CD4-positive, alpha-beta T cell treated with Interleukin-1 beta for 1 hour (primary cell): ENCODE measurements at places on chromosomes 12 and 14.

GRCh38 chr14:61491224-61491623, 169.8 kb downstream of the PRKCH start:
- DNase-seq, result no peak

DNA sequence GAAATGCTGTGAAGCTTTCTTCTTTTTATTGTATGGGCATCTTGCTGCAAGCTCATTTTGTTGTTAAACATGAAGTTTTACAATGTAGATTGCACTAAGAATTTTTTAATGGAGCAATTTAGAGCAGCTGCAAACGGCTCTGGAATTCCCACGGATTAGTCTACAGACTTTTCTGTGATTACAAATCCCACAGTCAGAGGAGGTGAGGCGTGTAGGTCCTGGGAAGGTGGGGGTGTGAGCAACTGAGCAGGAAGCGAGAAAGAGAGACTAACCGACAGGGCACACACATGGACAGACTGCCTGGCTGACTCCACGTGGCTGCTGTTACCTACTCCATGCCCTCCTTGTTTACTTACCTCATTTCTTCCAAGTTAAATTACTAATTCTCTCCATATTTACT, 348.5 kb downstream of the NPAS3 start:
- DNase-seq, result no peak

DNA sequence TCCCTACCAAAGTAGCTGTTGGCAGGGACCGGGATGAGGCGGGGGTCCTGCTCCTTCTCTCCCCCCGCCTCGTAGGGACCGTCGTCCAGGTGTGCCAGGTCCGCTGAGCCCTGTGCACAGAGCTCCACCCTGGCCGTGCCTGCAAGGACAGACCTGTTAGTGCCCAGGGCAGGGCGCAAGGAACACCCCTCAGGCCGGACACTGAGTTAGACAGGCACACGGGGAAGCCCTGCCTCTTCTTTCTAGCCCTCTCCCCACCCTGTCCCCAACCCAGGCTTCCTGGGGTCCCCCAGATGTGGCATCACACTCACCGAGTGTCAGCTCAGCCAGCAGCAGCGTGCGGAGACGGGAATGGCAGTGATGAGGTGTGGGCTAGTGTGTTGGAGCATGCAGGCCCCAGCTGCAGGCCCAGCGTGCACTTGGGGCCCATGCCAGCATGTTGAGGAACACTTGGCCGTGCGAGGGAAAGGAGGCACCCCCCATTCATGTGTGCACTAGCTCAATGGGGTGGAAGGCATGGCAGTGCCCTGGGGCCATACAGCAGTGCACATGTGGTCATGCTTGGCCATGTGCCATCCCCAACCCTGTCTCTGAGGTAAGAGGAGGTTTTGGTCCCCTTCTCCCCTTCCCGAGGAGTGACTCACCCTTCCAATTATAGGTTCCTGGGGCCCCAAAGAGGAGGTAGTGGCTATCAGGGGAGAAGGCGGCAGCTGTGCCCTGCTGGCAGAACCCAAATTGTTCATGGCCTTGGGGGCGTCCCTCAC, 7.3 kb downstream of the ITGA7 start:
- DNase-seq, result no peak

GRCh38 chr12:10409392-10409791, at the start of gene KLRC4:
KLRC4 (minus strand) TSS chr12:10409757; CDS start chr12:10409575, 182 bp downstream.
- peak; percentile 23 for DNase-seq

GRCh38 chr12:65922077-65922476, 97.8 kb downstream of the HMGA2 start:
- no peak for DNase-seq

DNA sequence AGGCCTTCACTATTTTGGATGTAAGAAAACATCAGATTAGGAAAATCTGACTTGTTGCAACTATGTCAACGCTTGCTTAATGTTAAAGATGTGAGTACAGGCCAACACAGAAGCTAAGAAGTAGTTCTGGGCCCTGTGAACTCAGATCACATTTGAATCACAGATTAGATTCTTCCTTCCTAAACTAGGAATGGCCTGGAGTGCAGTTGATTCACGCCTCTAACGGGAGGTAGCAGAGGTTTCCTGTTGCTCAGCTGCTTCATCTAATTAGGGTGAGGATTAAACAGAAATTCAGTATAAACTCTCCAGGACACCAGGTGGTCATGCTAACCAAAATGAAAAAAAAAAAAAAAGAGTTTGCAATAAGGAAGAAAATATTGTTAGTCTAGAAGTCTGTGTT, 314.3 kb downstream of the TRHDE start:
- no peak for DNase-seq

DNA sequence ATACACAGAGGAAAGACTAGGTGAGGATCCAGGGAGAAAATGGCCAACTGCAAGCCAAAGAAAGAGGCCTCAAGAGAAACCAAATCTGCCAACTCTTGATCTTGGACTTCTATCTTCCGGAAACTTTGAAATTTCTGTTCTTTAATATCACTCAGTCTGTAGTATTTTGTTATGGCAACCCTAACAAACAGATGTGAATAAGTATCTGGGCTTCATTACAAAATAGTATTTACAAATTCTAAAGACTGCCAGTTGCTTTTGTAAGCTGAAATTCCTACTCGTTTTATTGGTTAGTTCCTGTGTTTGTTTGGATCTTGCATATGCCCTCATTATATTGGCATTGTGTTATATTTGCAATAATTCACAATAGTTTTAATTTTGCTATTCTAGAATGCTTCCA, 143.2 kb upstream of the USP15 start:
- DNase-seq, result no peak

- DNase-seq, result no peak
Measured at GRCh38 chr14:51472881-51473280, 178.8 kb upstream of the FRMD6 start.

DNA sequence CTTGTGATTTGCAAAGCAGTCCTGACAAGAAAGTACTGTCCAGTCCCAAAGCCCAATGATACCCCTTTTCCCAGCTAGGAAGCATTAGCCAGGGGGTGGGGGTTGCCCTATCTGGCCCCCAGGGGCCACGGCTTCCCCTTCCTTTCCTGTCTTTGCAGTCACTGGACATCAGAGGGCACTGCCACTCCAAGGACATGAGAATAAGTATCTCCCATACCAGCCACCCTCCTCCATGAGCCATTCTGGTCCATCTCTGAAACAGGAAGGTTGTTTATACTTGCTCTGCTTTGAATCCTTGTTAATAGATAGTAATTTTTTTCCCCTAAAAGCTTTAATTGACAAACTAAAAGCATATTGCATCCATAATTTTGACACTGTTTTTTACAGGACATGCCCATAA, 29.7 kb downstream of the RBM19 start:
- DNase-seq, result no peak

- no peak for DNase-seq
Measured at GRCh38 chr12:75245108-75245507, 35.5 kb upstream of the KCNC2 start.

GRCh38 chr12:92339198-92339821, 193.7 kb upstream of the BTG1 start:
- DNase-seq, result no peak

GRCh38 chr14:23439107-23439835, 3.8 kb upstream of the MYH7 start:
- DNase-seq, result no peak

GRCh38 chr12:119802472-119802871, 74.6 kb downstream of the CIT start:
- DNase-seq, result no peak

DNA sequence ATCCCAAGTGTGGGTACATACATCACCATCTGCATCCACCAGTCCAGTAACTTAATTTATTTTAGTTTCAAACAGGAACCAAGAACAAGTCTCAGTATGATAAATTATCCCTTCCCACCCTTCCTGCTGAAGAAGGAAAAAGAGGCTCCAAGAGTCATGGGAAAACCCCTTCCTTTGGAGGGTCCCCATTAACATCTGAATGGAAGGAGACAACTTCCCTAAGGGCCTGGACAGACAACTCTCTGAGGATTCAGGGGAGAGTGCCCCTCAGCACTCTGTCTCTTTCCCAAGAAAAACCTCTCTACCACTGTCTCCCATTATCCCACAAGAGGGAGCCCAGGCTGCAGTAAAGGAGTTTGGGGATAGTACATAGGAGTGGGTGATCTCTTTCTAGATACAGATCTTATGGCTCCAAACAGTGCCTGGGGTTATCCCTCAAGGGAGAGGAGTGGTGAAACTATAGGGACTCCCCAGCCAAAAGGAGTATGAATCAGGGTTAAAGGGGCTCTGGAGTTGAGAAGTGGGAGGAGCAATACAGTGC, 6.2 kb downstream of the WNT10B start:
- no peak for DNase-seq

GRCh38 chr12:31728289-31728916, 418 bp downstream of the AMN1 start:
- peak; percentile 41 for DNase-seq

- no peak for DNase-seq
Measured at GRCh38 chr12:115323223-115323905, 639.4 kb upstream of the TBX3 start.

DNA sequence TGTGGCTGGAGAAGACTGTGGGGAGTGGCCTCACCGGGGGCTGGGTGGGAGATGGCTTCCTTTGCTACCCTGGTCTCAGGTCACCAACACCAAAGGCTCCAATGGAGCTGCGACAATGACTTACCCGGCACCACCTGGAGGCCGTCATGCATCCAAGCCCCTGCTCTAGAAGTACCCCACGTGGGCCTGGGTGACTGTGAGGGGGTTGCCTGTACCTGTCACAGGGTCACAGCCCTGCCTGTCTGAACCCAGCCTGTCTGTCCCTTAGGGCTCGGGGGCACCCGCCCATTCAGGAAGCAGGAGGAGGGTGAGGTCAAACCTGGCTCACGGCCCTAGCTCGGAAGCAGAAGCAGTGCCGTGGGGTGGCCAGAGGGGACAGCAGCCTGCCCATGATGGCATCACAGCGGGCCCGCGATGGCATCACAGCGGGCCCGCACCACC, 18.9 kb downstream of the ABCB9 start:
- peak; percentile 56 for DNase-seq

DNA sequence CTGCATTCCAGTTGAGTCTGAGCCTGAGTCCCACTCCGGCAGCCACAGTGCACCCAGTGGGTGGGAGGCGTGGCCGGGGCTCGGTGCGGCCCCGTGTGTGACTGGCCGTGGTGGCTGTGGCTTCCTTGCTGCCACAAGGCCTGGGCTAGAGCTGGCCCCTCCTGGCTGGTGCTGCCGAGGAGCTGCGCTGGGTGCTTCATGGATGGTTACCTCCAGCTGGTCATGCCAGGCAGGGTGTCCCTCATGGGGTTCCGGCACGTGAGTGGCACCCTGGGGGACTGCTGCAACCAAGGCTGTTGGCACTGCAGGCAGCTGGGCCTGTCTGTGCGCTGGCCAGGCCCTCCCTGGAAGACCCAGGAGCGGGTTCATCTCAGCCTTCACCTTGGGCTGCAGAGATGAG, 62.7 kb downstream of the KIF26A start:
- no peak for DNase-seq

DNA sequence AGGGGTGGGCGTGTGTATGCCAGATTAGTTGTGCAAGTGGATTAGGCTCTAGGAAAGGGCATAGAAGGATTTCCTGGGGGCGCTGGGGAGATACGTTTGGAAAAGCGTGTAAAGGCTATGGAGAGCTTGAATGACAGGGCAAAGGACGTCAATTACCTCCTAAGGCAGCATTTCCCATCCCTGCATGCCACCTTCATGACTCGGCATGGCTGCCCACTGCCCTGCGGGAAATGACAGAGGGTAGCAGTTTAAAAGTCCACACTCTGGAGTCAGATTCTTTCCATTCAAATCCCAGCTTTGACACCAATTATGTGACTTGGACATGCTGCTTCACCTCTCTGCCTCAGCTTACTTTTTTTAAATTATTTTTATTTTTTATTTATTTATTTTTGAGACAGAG, 14.8 kb upstream of the TMEM229B start:
- DNase-seq, result no peak

GRCh38 chr12:93191956-93192355, 185.8 kb upstream of the NUDT4 start:
- no peak for DNase-seq

DNA sequence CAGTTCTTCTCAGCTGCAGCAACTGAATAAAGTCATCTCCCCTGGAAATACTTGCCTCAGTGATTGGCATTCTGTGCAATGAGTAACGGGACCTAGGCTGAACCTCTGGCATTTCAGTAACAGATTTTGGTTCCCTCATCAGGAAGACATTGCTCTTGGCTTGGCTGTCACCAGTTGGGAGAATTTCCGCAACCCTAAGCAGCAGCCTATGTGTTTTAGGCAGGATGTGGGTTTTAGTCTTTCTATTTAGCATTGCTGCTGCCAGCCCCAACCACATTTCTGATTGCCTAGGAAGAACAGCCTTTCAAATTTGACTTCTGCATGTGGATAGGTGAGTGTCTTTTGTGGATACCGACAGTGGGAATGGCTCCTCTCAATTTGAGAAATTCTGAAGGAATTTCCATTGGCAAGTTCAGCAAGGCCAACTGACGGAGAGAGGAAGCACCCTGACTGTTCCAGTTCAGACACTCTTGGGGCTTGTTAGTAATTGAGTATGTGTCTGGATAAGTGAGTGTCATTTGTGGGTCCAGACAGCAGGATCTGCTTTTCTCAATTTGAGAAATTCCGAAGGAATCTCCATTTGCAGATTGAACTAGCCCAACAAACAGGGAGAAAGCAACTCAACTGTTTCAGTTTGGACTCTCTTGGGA, 19.0 kb upstream of the CLEC2A start:
- peak; percentile 22 for DNase-seq

GRCh38 chr12:47747596-47748506, 10.8 kb downstream of the RAPGEF3 start:
- no peak for DNase-seq

DNA sequence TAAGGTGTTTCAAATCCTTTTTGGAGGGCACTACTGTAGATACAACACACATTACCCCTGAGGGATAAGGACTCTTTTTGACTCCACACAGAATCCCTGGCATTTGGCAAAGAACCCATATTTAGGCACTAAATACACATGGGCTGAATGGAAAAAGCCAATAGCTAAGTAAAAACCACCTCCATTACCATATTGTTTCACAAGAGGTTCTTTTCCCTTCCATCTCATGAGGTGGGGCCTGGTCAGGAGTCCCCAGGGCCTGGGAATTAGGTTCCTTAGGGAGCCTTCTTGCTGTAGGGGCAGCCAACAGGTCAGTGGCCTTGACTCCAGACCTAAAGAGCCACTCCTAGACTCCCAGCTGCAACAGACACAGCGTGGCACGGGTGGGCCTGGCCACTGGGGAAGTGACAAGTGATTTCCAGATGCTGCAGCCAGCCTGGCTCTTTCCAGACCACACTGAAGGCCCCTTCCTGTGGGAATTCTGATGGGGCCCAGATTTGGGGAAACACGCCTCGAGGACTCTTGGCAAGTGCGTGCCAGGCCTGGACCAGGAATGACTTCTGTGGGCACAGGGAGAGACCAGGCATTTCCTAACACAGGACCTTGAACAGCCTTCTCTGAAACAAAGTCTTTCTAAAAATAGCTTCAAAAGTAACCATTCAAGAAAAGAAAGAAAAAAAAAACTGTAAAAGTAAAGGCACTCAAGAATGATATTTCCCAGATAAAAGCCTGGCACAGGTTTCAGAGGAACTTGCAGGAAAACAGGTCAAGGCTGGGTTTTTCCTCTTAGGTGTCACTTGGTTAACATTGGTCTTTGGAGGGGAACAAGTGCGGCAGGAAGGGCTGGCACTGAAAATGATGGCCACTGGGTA, 18.1 kb downstream of the SSH1 start:
- no peak for DNase-seq
